ENCODE measurements at places on chromosomes 12 and 14.

DNA sequence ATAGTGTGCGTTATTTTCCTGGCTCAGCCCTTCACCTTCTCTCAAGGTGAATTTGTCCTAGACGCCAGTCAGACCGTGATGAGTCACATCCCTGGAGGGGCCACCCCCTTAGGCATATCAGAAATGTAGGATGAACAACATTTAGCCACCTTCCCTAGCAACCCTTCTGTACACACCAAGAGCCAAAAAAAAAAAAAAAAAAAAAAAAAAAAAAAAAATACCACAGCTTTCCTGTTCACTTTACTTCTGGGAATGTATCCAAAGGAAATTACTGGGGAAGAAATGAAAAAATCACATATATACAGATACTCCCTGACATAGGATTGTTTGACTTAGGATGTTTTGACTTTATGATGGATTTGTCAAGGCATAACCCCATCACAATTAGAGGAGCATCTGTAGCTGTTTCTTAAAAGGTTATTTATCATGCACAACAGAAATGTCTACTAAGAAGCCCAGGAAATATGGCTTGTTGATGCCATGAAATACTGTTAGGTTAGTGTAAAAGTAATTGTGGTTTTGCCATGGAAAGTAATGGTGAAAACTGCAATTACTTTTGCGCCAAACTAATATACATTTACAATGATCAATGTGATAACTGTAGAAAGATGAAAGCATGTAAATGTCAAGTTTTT lies 68.2 kb upstream of the BDKRB2 start:
- no peak for DNase-seq

- no peak for DNase-seq
These were observed 147.1 kb downstream of the SLC15A5 start for GRCh38 chr12:16130343-16130742.

GRCh38 chr14:93977171-93977570 lies 801 bp upstream of the ASB2 start:
- no peak for DNase-seq

- no peak for DNase-seq
These were observed 3.0 kb downstream of the ZBTB1 start for GRCh38 chr14:64507376-64508156.

- no peak for DNase-seq
These were observed 202.2 kb downstream of the TSPAN9 start for GRCh38 chr12:3279415-3279780.

- DNase-seq, result no peak
These were observed 3.8 kb downstream of the POMT2 start for GRCh38 chr14:77316872-77317301.

DNA sequence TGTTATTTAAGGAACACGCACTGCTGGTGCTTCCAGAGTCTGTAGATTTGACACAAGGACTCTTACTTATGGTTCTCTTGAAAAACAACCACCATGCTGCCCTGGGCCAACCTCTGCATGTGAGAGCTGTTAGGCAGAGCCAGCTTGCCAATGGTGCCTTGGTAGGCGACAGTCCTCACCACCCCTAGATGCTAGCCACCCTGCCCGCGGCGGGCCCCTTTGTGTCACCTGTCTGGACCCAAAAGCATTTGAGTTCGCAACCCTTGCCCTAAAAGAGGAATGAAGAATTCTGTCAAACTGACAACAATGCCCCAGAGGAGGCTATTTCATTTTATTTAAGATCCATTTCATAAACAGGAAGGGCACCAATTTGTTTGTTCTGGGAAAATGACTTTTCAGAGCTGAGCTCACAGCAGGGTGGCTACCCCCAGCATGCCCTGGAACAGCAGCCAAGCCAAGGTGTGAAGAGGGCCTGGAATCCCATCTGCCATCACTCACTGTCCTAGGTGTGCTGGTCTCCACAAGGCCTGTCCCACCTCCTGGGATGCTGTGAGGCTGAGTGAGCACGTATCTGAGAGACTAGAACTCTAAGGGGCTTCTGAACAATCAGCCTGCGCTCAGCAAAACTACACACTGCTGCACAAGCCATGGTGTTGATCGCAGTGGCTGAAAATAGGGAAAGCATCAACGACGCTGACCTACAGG lies 63.8 kb upstream of the FZD10 start:
- DNase-seq, result no peak

GRCh38 chr14:99427632-99428300 lies 52.9 kb downstream of the SETD3 start:
- DNase-seq, result no peak

DNA sequence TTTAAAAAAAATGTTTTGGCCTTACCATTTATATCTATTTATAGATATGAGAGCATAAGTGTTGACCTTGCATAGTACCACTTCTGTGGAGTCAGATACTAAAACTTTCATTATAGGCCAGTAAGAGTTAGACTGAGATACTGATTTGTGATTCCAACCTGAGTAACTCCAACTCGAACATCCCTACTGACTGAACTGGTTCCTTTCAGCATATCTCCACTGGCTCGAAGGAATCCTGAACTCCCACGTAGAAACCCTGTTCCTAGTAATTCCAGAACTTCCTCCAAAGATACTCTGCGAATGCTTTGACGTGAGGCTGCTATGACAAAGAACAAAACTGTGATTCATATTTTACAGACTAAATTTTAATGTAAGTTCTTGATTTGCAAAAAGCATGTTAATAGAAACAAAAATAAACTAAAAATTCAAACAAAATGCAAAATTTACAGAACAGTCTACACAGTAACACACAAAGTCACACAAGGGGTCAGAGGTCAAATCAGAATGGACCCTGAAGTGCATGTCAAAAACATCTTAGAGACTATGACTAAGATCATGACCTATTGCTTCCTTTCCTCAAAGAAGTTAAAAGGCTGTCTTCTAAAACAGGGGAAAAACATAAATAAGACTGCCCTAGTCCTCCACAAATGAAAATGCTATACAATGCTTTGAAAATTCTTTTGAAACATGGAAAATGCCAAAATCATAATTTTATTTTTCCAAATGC lies 31.5 kb downstream of the HEATR5A start:
- DNase-seq, result no peak

- peak; percentile 76 for DNase-seq
These were observed at the start of gene GALNT4 for GRCh38 chr12:89524541-89525304. Gene GALNT4, minus strand, starts transcription at chr12:89524796. Its CDS starts 247 bp downstream, at chr12:89524549.

GRCh38 chr12:34400986-34401658 lies 378.8 kb downstream of the ALG10 start:
- DNase-seq, result no peak

DNA sequence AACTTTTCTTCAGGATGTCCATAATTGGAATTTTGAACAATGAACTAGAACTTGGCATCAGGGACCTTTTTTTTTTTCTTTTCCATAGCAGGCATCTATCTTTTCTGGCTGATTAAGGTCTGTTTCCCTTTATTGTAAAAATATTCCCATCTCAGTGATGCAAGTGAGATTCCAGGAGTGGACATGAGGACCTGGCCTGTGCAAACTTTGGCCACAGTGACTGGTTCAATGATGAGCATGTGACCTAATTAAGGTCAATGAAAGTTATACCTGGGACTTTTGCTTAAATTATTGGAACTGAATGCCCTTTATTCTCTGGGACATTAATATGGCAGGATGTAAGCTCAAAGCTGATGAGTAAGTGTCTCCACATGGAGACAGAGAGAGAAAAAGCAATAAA lies 83.8 kb downstream of the DIO2 start:
- DNase-seq, result no peak

DNA sequence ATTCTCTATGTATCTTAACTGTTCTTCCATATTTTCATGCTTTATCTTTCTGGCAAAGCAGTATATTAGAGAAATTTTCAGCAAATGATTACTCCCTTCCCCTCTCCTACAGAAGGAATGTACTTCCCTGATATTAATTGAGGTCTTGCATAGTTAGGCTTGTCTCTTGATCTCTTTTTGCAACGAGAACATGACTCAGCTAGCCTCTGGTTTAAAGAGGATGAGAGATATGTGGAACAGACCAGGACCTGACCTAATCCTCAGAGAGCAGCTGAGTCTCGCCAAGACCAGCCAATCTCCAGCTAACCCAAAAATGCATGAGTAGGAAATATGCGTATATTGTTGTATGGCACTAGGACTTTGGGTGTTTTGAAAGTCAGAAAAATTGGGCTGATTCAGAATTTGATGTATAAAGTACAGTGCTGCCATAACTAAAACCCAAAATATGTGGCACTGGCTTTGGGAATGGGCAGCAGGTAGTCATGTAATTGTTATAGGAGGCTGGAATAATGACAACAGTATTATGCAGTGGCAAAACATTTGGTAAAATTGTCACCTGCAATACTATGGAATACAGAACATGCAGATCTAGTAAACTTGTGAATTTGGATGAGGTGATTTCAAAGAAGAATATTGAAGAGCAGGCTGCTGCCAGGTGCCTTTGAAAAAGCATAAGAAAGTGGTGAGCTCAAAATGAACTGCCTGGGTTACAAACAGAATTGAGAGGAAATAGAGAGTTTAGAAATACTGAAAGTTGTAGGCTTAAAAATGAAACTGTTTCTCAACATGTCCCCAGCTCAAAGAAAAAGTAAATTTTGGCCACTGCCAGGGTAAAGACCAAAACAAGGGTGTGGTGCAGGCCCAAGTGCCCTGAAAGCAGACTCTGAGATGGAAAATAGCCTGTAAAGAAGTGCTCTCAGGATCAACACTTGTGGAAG lies 9.3 kb upstream of the USP15 start:
- DNase-seq, result no peak

GRCh38 chr12:24361877-24362580 lies 412.6 kb upstream of the SOX5 start:
- no peak for DNase-seq

- DNase-seq, result no peak
These were observed 49.6 kb upstream of the COL2A1 start for GRCh38 chr12:48053883-48054282.

GRCh38 chr12:118575730-118576129 lies 199.4 kb downstream of the SUDS3 start:
- DNase-seq, result no peak

DNA sequence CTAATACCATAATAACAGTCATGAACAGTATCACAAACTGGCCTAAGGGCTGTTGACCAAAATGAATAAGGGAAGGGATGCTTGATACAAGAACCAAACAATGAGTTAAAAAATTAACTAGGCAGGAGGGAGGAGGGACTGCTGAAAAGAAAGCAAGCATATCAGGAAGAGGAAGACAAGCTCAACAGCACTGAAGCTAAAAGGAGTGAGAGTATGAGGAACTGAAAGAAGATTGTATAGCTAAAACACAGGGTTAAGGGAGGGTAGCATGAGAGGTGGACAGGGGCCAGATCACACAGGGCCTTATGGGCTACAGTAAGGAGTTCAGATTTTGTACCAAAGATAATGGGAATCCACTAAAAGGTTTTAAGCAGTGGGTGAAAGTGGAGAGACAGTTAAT lies 34.1 kb downstream of the ITGA7 start:
- DNase-seq, result no peak
